ENCODE measurements at places on chromosomes 1 and 21.

DNA sequence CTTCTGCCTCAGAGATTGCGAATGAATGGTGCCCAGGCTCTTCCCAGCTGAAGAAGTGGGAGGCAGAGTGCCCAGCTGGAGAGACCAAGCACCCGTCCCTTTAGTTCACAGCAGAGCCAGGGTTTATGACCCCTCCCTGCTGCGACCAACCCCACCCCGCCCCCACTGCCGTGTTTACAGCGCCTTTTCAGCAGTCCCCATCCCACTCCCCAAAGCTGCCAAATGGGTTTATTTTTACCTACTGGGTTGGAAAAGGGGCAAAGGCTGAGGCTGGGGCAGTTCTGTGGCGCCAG is 23.6 kb downstream of the DYRK3 start:
- DNase-seq: no peak

DNA sequence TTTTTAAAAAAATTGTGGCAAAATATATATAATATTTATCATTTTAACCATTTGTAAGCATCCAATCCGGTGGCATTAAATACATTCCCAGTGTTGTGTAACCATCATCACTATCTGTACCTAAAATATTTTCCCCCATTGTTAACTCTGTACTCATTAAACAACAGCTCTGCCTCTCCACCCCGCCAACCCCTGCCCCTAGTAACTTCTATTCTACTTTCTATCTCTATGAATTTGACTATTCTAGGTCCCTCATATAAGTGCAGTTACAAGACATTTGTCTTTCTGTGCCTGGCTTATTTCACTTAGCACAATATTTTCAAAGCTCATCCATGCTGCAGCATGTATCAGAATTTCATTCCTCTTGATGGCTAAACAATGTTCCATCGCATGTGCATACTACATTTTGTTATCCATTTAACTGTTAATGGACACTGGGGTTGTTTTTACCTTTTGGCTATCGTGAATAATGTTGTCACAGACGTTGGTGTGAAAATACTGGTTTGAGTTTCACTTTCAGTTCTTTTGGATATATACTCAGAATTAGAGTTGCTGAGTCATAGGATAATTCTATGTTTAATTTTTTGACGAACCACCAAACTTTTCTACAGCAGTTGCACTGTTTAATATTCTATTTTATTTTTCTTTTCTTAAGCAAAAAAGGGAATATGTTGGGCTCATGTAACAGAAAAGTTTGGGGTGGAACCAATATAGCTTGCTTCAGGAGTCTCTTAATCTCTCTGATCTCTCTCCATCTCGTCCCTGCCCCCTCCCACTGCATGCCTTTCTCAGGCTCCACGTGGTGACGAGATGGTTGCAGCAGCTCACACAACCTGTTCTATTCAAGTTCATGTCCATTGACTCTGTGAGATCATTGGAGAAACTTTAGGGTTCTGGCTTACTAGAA is 25.2 kb upstream of the RCAN1 start:
- peak; percentile 6 for DNase-seq

- DNase-seq: peak; percentile 70
These were observed 8.0 kb upstream of the TNFRSF14 start for GRCh38 chr1:2548068-2548589.

DNA sequence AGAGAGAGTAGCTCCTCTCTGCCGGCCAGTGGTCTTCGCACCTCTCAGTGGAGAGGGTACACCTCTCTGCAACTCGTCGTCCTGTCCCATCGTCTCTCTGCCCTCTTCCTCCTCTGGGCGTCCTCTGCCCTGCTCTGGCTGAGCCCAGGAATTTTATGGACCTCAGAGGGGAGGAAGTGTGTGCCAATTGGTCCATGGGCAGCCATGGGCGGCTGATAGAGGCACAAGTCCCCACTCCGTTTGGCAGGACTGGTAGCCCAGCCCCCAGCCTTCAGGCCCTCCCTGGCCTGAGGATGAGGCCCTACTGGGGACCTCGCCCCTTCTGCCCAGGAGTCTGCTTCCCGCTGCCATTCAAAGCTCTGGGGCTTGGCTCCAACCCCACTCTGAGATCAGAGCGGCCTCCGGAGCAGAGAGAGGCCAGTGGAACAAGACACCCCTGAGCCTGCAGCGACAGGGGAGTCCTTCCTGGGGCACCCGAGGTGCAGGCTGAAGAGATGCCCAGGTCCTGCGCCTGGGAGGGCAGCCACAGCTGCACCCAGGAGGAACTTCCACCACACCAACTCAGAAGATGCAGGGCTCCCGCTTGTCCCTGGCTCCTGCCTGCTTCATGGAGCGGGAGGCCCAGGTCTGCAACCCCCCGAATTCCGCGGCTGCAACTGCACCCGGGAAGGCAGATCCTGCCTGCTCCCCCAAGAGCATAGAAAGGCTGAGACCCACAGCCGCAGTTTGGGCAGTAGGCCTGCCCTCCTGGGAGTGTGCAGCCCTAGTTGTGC is 659.9 kb downstream of the KCNT2 start:
- no peak for DNase-seq

DNA sequence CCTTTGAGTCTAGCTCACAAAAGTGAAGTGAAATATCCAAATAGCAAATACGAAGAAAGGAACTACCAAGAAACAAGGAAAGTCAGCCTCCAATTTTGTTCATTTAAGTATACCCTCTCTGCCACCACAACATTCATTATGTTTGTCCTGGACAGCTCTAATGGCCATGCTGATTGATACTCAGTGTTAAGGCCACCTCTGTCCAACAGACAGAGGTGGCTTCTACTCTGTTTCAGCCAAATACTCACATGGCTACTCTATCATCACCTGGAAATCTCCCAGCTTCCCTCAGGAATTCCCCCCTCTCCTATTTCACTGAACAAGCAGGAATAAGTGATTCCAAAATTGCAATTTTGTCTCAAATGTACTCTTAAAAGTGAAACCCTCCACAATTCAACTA is 10.7 kb downstream of the APP start:
- DNase-seq: no peak

DNA sequence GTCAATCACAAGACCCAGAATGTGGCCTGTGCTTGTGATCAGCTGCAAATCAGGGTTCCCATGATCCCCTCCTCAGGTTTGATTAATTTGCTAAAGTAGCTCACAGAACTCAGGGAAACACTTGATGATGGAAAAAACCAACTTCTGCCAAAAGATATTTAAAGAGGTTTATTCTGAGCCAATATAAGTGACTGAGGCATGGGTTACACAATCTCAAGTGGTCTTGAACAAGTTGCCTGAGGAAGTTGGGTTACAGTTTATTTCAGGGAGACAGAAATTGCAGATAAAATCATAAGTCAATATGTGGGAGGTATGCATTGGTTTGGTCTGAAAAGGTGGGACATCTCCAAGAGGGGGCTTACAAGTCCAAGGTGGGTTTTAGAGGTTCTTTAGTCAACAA is 243.1 kb downstream of the S1PR1 start:
- DNase-seq: no peak

DNA sequence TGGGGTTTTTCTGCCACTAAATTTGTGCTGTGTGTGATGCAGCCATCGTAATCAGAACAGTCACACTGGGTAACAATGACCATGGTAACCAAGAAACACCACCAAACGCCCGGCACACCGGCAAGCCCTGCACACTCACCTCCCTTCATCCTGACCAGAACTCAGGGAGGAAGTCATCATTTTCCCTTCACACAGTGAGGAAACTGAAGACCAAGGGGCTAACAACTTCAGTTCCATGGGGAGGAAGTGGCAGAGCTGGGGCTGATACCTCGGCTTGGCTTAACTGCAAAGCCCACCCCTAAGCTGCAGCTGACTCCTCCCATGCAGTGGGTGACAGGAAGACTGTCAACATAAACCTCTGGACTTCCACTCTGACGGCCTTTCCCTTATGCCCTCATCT is 69.3 kb upstream of the BCAR3 start:
- no peak for DNase-seq

DNA sequence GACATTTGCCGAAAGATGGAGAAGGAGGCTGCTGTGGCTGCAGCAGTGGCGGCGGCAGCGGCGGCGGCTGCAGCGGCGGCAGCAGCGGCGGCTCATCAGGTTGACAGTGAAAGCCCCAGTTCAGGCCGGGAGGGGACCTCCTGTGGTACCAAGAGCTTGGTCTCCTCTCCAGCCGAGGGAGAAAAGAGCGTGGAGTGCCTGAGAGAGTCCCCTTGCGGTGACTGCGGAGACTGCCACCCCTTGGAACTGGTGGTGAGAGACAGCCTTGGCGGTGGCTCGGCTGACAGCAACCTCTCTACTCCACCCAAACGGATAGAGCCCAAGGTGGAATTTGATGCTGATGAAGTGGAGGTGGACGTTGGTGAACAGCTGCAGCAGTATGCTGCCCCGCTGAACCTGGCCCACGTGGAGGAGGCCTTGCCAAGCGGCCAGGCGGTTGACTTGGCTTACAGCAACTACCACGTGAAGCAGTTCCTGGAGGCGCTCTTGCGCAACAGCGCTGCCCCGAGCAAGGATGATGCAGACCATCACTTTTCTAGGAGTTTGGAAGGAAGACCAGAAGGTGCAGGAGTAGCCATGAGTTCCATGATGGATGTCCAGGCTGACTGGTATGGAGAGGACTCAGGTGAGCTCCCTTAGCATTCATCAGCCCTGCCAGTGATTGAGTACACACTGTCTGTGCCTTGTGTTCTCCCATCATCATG is 6.3 kb downstream of the ZBTB8B start:
- no peak for DNase-seq

DNA sequence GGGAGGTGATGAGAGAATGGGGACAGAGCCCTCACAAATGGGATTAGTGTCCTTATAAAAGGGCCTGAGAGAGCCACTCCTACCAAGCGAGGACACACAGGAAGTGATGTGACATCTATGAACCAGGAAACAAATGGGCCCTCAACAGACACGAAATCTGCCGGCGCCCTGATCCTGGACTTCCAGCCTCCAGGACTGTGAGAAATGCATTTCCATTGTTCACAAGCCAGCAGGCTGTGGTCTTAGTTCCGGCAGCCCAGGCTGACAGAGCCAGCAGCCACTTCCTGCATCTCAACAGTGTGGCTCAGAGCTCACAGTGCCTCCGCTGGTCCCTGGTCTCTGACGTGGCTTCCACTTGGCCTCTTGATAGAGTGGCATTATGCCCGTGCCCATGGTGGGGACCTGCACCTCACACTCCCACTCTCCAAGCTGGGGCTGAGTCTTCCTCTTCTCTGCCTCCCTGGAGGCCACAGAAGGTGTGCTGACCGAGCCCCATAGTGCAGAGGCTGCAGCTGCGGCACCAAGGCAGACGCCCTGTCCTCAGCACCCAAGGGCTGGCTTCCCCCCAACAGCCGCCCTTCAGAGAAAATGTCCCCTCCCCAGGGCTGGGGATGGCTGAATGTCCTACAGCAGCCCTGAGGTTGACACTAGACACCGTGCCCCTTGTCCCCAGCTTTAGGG is 44.9 kb downstream of the ACOT7 start:
- DNase-seq: no peak

GRCh38 chr1:84722794-84723193 is 32.5 kb upstream of the SSX2IP start:
- DNase-seq: no peak

DNA sequence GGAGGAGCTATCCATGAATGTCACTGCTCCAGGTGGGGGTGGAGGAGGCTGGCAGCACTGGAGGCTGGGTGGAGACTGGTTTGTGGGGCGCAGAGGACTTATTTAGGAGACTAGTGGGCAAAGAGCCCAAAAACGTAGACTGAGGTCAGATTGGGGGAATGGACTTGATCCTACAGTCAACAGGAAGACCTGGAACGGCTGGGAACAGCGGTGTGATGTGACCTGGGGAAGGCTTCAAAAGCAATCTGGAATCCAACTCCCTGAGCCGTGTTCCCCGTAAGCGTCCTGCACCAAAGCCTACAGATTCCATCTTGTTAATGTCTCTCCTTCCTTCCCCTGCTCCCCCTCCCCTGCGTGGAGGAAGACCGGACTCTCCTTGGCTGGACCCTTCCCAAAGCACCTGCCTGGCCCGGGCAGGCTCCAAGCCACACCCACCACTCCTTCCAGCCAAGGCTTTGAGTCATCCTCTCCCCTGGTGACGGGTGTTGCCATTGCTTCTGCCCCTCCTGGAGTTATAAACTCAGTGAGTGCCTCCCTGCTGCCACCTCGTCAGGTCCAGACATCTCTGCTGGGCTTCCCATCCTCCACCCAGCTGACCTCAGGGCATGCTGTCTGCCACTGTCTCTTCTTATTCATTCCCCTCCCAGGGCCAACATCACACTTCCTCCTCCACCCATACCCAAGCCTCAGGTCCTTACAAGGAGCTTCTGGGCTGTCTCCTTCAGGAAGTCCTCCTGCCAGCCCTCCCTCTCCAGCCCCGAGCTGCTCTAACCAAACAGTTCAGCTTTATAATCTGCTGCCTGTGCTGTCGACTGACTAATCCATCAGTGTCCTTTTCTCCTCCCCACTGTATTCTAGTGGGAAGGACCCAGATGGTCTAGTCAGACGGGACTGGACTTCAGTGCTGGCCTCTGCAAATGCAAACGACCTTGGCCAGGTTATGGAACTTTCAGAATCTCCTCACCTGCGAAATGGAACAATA is 1.6 kb upstream of the CLSTN1 start:
- DNase-seq: peak; percentile 83
